ENCODE measurements at places on chromosomes 12 and 14.
A peak's percentile ranks its signal among the peaks of the same experiment; 100 is the strongest.

- no peak for DNase-seq
Measured at GRCh38 chr14:93002851-93003298, 79.9 kb downstream of the CHGA start.

DNA sequence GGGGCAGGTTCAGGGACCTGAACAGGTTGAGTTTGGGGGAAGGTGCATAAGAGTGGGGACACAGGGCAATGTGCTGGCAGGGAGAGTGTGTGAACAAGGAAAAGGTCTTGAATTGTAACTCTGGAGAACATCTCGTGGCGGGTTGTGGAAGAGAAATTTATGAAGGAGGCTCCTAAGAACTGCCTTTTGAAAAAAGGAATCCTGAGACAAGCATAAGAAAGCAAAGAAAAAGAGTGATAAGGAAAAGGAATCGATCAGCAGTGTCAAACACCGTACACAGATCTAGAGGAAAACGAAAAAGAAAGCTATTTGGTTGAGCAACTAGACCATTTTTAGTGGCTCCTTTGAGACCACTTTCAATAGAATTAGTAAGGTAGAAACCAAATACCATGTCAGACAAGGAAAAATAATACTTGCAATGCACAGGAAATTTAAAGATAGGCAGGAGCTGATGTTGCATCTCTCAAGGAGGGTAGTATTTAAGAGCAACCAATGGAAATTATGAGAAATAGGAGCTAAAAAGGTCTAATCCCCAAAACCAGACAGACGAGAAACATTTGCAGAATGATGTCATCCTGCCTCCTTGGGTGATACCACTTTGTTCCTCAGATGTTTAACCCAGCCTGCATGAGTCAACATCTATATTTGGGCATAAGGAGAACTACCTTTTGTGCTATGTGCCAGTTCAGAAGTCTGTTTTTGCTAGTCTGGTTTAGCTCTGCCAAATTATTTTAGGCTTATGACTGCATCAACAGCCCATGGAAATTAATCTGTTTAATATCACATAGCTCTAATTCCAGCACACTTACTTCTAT, 64.5 kb upstream of the STK38L start:
- DNase-seq: peak; percentile 58

DNA sequence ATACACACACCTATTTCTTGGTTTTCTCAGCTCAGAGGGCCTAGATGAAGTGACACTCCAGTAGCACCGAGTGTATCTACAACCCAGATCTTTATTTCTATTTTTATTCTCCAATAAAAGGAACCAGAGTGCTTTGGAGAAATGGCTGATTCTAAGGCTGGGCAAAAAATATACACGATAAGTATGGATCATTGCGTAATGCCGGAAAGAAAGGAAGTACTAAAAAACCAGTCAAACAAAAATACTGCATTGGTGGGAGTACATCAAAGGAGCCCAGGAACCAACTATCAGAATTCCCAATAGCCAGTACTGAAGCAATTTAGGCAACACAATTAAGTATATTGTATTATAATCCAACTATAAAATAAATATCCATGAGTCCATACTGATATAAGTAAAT, 400.9 kb upstream of the CCDC196 start:
- no peak for DNase-seq

GRCh38 chr12:4392223-4392742, 12.8 kb upstream of the FGF23 start:
- DNase-seq: no peak

All from NCI-H774 (cell line).